Heart right ventricle (tissue), 16 donors: ENCODE measurements at places on chromosomes 5 and 9. TPM values are rescaled to one million over a fixed set of nuclear protein-coding genes. Genes with fewer than 3 reads are reported as not detected.
A peak's percentile ranks its signal among the peaks of the same experiment; 100 is the strongest.

GRCh38 chr9:83476513-83476912 is 61.7 kb downstream of the FRMD3 start:
- no peaks in the 10 kb centered on the region for H3K27me3 ChIP-seq
- peak overlapping the region; percentile 65 for H3K27ac ChIP-seq
- peaks cover 32% of the 10 kb centered on the region for H3K4me1 ChIP-seq
- H3K4me3 ChIP-seq: no peak overlapping the region

DNA sequence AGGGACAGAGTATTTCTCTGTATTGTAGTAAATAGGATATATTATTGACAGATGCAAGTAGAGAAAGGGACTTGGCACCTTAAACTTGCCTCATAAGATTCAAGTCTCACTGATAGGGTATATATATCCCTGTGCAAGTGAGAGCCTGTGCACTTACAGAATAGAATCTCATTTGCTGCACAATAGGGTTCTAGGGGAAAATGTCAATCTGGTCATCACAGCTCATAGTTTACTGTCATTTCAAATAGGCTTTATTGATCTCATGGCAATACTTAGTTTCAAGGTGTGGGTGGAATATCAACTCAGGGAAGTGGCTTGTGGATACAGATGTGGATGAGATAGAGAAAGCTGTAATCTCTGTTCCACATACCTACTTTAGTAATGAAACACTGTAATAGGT is 42.3 kb downstream of the TGFBR1 start:
- no peaks in the 10 kb centered on the region for H3K4me1 ChIP-seq
- no peak for DNase-seq
- H3K27ac ChIP-seq: no peak overlapping the region
- H3K27me3 ChIP-seq: no peaks in the 10 kb centered on the region
- H3K36me3 ChIP-seq: peaks cover 97% of the 10 kb centered on the region

DNA sequence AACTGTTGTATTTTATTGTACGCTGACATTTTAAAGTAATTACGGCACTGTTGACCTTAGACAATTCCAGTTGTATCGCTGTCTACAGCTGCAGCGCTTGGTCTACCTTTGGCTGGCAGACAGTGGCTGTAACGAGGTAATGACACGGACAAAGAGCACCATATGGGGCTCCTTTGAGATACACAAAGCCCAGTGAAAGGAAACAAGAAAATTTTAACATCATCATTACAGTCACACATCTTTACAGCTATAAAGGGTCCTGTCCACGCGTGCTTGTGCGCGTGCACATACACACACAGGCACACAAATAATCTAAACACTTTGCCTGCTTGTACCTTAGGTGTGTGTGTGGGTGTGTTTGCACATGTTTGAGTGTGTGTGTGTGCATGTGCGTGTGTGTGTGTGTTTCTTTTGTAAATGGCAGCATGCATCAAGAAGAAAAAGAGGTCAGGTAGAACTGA is 946.0 kb downstream of the NR2F1-AS1 start:
- no peaks in the 10 kb centered on the region for H3K4me1 ChIP-seq
- H3K27ac ChIP-seq: no peak overlapping the region
- no peaks in the 10 kb centered on the region for H3K36me3 ChIP-seq
- DNase-seq: no peak
- no peaks in the 10 kb centered on the region for H3K27me3 ChIP-seq

SLC1A3 gene
- total RNA-seq: 83.6 TPM

PCDHA1 gene
- not detected for total RNA-seq

DNA sequence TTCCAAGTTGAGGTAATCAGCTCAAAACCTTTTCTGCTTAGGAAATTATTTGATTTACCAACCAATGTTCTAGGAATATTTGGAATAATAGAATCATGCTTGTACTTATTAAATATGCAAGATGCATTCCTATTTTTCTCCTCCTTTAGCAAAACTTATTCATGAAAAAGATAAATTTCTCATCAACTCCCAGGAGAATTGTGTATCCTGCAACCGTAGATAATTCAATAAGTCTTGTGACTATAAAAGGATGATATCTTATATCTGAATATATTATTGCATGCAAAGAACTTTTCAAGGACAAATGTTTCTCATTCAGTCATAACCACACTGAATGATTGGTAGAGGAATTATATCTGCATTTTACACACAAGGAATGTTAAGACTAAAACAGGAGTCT is 84.9 kb upstream of the CCNG1 start:
- H3K4me1 ChIP-seq: no peaks in the 10 kb centered on the region
- H3K27me3 ChIP-seq: peaks cover 4% of the 10 kb centered on the region
- H3K27ac ChIP-seq: no peak overlapping the region
- H3K4me3 ChIP-seq: no peak overlapping the region
- H3K36me3 ChIP-seq: no peaks in the 10 kb centered on the region

GRCh38 chr5:136474466-136474865 is 109.1 kb upstream of the TRPC7 start:
- no peak for DNase-seq
- H3K36me3 ChIP-seq: no peaks in the 10 kb centered on the region
- H3K27ac ChIP-seq: no peak overlapping the region
- no peaks in the 10 kb centered on the region for H3K4me1 ChIP-seq

DNA sequence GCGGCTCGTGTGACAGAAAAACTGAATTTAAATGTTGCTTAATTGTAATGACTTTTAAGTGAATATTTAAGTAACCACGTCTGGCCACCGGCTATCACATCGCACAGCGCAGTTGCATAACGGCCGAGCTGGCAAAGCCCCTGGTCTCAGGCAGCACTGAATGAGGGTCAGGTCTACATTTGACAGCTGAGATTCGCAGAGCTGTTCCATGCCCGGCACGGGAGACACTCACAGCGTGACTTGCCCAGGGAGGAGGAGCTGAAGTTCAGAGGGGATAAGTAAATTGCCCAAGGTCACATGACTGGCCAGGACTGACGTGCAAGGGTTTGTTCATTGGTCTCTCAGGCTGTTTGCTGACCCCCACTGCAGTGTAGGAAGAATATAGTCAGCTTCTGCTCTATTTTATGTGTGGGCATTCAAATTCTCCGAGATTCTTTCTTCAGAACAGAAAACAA is 17.4 kb upstream of the COL5A1 start:
- no peaks in the 10 kb centered on the region for H3K36me3 ChIP-seq
- H3K4me1 ChIP-seq: no peaks in the 10 kb centered on the region
- no peak overlapping the region for H3K4me3 ChIP-seq
- no peak overlapping the region for H3K27ac ChIP-seq

GRCh38 chr5:122183098-122183787 is 53.9 kb downstream of the ZNF474 start:
- peak; percentile 78 for DNase-seq
- no peak overlapping the region for H3K27ac ChIP-seq
- no peak overlapping the region for H3K4me3 ChIP-seq
- peaks cover 10% of the 10 kb centered on the region for H3K4me1 ChIP-seq
- no peaks in the 10 kb centered on the region for H3K36me3 ChIP-seq

GRM6 gene
- total RNA-seq: not detected

- no peak overlapping the region for H3K27ac ChIP-seq
- no peaks in the 10 kb centered on the region for H3K36me3 ChIP-seq
- DNase-seq: no peak
Measured at GRCh38 chr5:179648410-179648809, 24.9 kb upstream of the HNRNPH1 start.

GRCh38 chr9:136759001-136759400 is 958 bp upstream of the LCN8 start:
- peaks cover 15% of the 10 kb centered on the region for H3K4me1 ChIP-seq
- DNase-seq: no peak
- H3K27ac ChIP-seq: no peak overlapping the region

- no peak for DNase-seq
- no peaks in the 10 kb centered on the region for H3K36me3 ChIP-seq
- H3K27me3 ChIP-seq: no peaks in the 10 kb centered on the region
- H3K27ac ChIP-seq: no peak overlapping the region
- H3K4me1 ChIP-seq: no peaks in the 10 kb centered on the region
- no peak overlapping the region for H3K4me3 ChIP-seq
Measured at GRCh38 chr5:23583081-23583480, 75.7 kb downstream of the PRDM9 start.

- H3K36me3 ChIP-seq: no peaks in the 10 kb centered on the region
- no peaks in the 10 kb centered on the region for H3K27me3 ChIP-seq
- no peak for DNase-seq
- no peak overlapping the region for H3K4me3 ChIP-seq
Measured at GRCh38 chr9:72274441-72274840, 90.6 kb downstream of the ZFAND5 start.

DNA sequence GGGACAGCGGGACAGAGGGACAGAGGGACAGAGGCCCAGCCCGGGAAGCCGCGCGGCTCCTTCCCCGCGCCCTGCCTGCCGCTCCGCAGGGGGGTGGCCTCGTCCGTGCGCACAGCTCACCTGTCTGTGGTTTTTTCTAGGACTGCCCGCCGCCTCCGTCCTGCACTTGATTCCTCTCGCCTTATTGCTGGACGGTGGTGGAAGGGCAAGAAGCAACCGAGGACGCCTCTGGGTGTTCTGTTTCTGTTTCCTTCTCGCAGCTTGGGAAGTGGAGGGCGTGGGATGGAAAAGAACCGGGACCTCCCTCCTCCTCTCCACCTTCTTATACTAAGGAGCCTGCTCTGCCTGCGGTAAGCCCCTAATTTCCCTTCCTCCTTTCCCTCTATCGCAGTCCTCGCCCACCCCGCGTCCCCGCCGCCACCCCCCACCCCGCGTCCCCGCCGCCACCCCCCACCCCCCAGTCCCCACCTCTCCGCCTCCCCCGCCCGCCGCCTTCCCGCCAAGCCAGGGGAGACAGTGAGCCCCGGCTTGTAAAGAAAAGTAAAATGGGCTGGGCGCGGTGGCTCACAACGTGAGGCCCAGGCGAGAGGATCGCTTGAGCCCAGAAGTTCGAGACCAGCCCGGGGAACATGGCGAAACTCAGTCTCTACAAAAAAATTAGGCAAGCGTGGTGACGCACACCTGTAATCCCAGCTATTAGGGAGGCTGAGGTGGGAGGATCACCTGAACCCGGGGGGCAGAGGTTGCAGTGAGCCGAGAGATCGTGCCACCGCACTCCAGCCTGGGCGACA is 9.6 kb upstream of the FLT4 start:
- no peak overlapping the region for H3K27ac ChIP-seq
- no peaks in the 10 kb centered on the region for H3K36me3 ChIP-seq
- peaks cover 48% of the 10 kb centered on the region for H3K27me3 ChIP-seq
- no peak for DNase-seq
- no peaks in the 10 kb centered on the region for H3K4me1 ChIP-seq

GRCh38 chr5:60972231-60972630 is 27.2 kb downstream of the NDUFAF2 start:
- H3K36me3 ChIP-seq: no peaks in the 10 kb centered on the region
- H3K27me3 ChIP-seq: no peaks in the 10 kb centered on the region

DNA sequence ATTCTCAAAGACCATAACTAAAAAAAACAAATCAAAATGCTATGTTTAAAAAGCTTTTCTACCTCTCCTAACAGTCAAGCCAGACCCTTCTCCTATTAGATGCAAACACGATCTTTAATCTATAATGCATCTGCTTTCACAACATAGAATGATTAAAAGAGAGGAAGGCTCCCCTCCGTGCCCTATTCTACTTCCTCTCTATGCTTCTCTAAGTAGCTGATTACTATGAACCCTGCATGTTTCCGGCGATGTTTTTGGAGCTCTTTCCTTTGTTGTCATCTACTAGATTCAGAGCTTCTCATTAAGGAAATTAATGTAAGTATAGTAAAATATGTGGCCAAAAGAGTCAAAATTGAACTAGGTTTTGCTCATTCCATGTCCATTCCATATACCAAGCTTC is 29.2 kb upstream of the CEP120 start:
- no peak overlapping the region for H3K27ac ChIP-seq
- no peaks in the 10 kb centered on the region for H3K36me3 ChIP-seq
- H3K4me3 ChIP-seq: no peak overlapping the region
- no peaks in the 10 kb centered on the region for H3K4me1 ChIP-seq
